ENCODE measurements at places on chromosomes 11 and 22. TPM values are rescaled to one million over a fixed set of nuclear protein-coding genes. Genes with fewer than 3 reads are reported as not detected.

The CSRP3 gene
- 0.67 TPM for polyA plus RNA-seq

The TRMU gene
- polyA plus RNA-seq: 42.3 TPM

The RFPL2 gene
- 0.21 TPM for polyA plus RNA-seq

The IZUMO1R gene
- polyA plus RNA-seq: 0.06 TPM

- DNase-seq: no peak
- no peak overlapping the region for H3K4me3 ChIP-seq
- no peak overlapping the region for H3K27ac ChIP-seq
- no peaks in the 10 kb centered on the region for H3K27me3 ChIP-seq
- no peaks in the 10 kb centered on the region for H3K4me1 ChIP-seq
- H3K36me3 ChIP-seq: no peaks in the 10 kb centered on the region
These were observed 51.7 kb upstream of the RCN1 start for GRCh38 chr11:32039149-32039548.

DNA sequence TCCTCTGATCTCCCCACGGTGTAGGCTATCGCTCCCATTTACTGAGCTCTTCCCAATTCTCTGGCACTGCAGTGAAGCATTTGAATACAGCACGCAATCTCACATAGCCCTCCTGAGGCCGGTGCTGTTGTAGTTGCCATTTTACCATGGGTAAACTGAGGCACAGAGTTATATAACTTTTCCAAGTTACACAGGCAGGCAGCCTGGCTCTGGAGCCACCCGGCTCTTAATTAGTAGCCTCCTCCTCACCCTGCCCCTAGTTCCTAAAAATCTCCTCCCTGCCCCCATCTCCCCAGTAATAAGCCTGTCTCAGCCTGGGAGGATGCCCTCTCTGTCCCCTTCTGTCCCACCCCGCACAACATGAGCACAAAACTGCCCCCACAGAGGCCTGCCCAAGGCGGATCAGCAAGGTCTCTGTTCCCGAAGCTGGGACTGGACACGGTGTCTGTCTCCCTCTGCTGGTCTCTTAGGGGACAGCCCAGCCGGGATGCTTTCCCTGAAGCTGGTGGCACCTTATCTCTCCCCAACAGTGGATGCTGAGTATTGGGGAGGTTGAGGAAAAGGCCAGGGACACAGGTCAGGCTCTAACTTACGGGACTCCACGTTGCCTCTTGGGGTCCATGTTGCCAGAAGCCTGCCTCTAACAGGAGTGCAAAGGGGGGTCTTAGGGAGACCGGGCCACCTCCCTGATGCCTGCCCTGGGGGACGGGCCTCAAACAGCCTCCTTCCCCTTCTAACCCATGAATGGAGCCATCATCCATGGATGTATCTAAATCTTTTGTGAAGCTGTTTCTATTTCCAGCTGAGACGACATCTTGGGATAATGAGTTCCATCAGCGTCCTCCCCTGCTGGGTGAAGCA lies 9.1 kb upstream of the CLCF1 start:
- H3K27ac ChIP-seq: no peak overlapping the region
- no peaks in the 10 kb centered on the region for H3K27me3 ChIP-seq
- peaks cover 18% of the 10 kb centered on the region for H3K4me1 ChIP-seq
- no peak overlapping the region for H3K4me3 ChIP-seq
- no peak for DNase-seq
- H3K36me3 ChIP-seq: no peaks in the 10 kb centered on the region

DNA sequence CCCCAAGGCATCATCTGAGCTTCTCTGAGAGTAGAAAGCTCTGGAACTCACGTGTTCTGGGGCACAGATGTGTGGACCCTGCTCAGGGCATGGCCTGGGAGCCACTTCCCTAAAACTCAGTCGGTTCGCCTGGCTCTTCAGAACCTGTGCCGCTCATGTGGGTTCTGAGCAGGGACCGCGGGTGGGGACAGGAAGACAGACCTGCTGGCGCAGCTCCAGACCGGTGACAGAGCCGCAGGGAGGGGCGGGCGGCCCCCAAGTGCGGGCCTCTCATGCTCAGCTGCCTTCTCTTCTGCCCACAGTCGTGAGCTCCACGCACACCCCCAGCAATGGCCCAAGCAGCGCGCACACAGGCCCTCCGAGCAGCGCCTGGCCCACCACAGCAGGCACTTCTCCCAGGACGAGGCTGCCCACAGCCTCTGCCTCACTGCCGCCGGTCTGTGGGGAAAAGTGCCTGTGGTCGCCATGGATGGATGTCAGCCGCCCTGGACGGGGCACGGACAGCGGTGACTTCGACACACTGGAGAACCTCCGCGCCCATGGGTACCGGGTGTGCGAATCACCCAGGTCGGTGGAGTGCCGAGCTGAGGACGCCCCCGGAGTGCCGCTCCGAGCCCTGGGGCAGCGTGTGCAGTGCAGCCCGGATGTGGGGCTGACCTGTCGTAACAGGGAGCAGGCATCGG lies 24.2 kb downstream of the MUC5AC start:
- H3K36me3 ChIP-seq: no peaks in the 10 kb centered on the region
- no peak overlapping the region for H3K4me3 ChIP-seq
- no peaks in the 10 kb centered on the region for H3K27me3 ChIP-seq
- H3K27ac ChIP-seq: no peak overlapping the region
- no peaks in the 10 kb centered on the region for H3K4me1 ChIP-seq
- DNase-seq: no peak

DNA sequence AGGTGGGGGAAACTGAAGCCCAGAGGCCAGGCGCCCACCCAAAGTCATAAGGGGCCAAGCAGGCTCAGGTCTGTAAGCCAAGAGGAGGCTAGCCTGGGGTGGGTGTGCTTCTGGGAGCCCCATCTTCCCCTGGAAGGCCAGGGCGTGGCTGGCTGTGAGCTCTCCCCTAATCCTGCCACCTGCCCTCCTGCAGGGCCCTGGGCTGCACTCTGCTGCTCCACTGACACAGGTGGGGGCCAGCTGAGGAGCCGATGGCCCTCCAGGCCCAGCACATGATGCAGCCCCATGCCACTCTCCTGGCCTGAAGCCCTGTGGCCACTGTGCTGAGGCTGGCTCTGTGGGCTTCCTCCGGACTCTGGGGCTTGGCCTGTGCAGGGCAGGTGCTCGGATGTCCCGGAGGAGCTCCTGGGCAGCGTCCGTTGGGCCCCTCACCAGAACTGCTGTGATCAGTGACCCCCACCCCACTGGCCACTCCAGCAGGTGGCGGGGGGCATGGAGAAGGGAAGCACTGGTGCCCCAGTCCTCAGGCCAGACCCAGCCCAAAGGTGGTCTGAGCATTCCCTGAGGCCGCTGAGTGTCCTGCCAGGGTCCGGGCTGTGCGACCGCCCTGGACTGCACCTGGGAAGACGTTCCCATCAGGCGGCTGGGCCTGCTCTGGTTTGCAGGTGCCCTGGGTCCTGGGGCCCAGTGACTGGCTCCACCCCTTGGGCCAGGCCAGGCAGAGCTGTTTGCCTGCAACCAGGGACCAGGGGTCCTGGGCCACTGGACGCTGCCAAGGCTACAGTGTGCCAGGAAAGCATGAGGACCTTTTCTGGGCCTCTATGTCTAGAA lies 8.5 kb downstream of the PIM3 start:
- H3K4me1 ChIP-seq: peaks cover 35% of the 10 kb centered on the region
- H3K36me3 ChIP-seq: peaks cover 16% of the 10 kb centered on the region
- H3K27me3 ChIP-seq: peaks cover 15% of the 10 kb centered on the region
- H3K27ac ChIP-seq: no peak overlapping the region
- no peak overlapping the region for H3K4me3 ChIP-seq

- no peak for DNase-seq
- H3K36me3 ChIP-seq: no peaks in the 10 kb centered on the region
- H3K27me3 ChIP-seq: no peaks in the 10 kb centered on the region
- peak overlapping the region; percentile 46 for H3K27ac ChIP-seq
- H3K4me1 ChIP-seq: peaks cover 17% of the 10 kb centered on the region
- H3K4me3 ChIP-seq: no peak overlapping the region
These were observed 3.4 kb upstream of the ZBTB44 start for GRCh38 chr11:130318031-130318673.

- H3K36me3 ChIP-seq: no peaks in the 10 kb centered on the region
- H3K4me1 ChIP-seq: no peaks in the 10 kb centered on the region
- H3K27ac ChIP-seq: no peak overlapping the region
- H3K4me3 ChIP-seq: no peak overlapping the region
- no peaks in the 10 kb centered on the region for H3K27me3 ChIP-seq
These were observed 684.0 kb upstream of the CCDC90B start for GRCh38 chr11:83970061-83970671.

GRCh38 chr22:43957871-43958270 lies 2.6 kb downstream of the SAMM50 start:
- no peaks in the 10 kb centered on the region for H3K27me3 ChIP-seq
- H3K27ac ChIP-seq: no peak overlapping the region
- H3K36me3 ChIP-seq: no peaks in the 10 kb centered on the region
- peaks cover 3% of the 10 kb centered on the region for H3K4me1 ChIP-seq
- no peak for DNase-seq
- H3K4me3 ChIP-seq: no peak overlapping the region

GRCh38 chr22:21904250-21904789 lies 36.9 kb upstream of the MAPK1 start:
- H3K4me3 ChIP-seq: no peak overlapping the region
- H3K27me3 ChIP-seq: no peaks in the 10 kb centered on the region
- H3K27ac ChIP-seq: no peak overlapping the region
- no peak for DNase-seq
- H3K36me3 ChIP-seq: no peaks in the 10 kb centered on the region
- H3K4me1 ChIP-seq: no peaks in the 10 kb centered on the region

- H3K27ac ChIP-seq: no peak overlapping the region
- no peak overlapping the region for H3K4me3 ChIP-seq
- no peaks in the 10 kb centered on the region for H3K4me1 ChIP-seq
These were observed 40.4 kb downstream of the SHISAL1 start for GRCh38 chr22:44272401-44272771.

DNA sequence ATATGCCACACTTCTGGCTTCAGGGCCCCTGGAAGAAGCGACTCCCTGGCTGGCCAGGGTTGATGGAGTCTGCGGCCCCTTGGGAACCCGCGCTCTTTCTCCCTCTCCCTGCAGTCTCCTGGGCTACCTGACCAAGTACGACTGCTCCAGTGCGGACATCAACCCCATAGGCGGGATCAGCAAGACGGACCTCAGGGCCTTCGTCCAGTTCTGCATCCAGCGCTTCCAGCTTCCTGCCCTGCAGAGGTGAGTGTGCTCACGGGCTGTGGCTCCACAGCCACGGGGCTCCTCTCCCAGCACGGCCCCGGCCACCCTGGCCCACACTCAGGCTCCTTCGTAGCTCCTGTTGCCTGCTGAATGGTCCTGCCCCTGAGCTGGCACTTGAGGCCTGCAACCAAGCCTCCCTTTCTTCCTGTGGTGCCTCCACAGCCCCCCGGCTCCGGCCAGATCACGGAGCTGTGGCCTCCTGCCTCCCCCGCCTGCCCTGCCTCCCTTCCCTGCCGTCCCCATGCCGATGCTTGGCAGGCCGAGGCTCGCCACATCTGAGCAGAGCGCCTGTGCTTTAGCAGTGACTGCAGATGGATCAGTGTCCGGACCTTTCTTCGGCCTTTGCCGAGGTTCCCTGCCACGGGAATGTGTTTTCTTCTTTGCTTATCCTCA lies 36.2 kb upstream of the KRTAP5-7 start:
- peaks cover 58% of the 10 kb centered on the region for H3K36me3 ChIP-seq
- H3K27ac ChIP-seq: no peak overlapping the region
- no peak overlapping the region for H3K4me3 ChIP-seq

DNA sequence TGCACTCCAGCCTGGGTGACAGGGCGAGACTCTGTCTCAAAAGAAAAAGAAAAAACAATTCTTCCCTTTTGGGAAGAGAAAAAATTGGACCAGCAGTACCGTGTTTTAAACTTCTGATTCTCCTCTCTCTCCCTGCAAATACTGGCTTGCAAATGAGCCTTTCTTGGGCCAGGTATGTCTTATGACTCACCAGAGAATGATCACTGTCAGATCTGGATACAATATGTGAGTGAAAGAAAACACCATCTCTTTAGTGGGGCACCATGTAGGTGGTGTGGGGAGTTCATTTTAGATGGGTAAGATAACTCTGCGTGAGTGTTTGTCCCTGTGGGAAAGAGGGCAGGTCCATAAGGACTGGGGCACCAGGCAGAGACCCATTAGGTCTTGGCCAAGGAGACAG lies 2.4 kb upstream of the SCGB2A2 start:
- no peaks in the 10 kb centered on the region for H3K36me3 ChIP-seq
- no peak for DNase-seq
- H3K4me3 ChIP-seq: no peak overlapping the region
- H3K27ac ChIP-seq: no peak overlapping the region

DNA sequence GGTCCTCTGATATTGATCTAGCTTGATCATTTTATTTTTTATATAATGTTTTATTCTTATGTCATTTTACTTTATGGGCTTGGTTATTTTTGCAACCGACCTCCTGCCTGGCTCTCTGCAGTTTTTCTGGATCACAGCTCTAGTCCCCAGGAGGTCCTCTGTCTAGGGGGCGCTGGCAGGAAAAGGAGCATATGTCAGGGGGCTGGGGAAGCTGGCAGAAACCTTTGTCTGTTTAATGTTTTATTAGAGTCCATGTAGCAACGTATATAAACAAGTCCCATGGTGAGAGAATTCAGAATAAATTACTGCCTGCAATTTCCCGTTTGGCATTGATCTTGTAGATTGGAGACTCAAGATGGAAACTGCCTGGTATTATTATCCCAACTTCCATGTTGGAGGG lies 133.5 kb upstream of the ZBED5 start:
- no peaks in the 10 kb centered on the region for H3K27me3 ChIP-seq
- no peak overlapping the region for H3K4me3 ChIP-seq
- no peaks in the 10 kb centered on the region for H3K36me3 ChIP-seq

DNA sequence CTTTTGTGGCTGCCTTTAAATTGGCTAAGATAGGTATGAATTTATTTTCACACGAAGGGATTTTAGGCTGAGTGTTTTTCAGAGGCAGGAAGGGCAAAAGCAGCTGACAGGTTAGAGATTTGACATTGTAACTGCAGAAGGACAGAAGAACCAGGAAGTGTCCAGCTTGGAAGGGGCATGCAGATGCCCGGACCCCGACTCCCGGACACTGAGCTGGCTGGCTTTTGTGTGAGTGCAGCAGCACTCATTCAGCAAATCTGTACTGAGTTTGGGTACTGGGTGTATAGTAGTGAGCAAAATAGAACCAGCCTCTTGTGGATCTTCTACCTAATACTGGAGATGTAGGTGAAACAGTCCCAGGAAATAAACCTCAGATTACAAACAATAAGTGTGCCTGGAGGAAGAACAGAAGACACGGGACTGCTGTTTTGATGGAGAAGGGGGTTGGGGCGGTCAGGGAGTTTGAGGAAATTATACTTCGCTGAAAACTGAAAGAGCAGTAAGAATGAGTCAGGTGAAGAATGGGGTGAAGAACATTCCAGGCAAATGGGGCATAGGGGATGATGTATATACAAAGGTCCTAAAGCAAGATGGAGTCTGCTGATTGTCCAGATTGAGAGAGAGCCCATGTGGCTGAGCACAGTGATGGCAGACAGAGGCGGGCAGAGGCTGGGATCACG lies 64.6 kb downstream of the PPFIBP2 start:
- no peaks in the 10 kb centered on the region for H3K27me3 ChIP-seq
- DNase-seq: peak; percentile 51
- H3K4me3 ChIP-seq: peak overlapping the region; percentile 54
- peaks cover 4% of the 10 kb centered on the region for H3K36me3 ChIP-seq
- peak overlapping the region; percentile 94 for H3K27ac ChIP-seq

GRCh38 chr11:33773404-33773986 lies 825 bp downstream of the FBXO3 start:
- no peak for DNase-seq
- H3K36me3 ChIP-seq: peaks cover 10% of the 10 kb centered on the region
- peak overlapping the region; percentile 95 for H3K4me3 ChIP-seq
- H3K27me3 ChIP-seq: peaks cover 31% of the 10 kb centered on the region
- no peak overlapping the region for H3K27ac ChIP-seq

GRCh38 chr22:37802310-37803194 lies 5.2 kb upstream of the GCAT start:
- peak overlapping the region; percentile 71 for H3K27ac ChIP-seq
- H3K4me1 ChIP-seq: peaks cover 26% of the 10 kb centered on the region
- peak; percentile 86 for DNase-seq
